Stimulated activated naive B cell treated with anti-CD40 and anti-IgM and Interleukin-4, amounts not matched to agents 10 μg/mL and 1 μg/mL and 100 μg/mL, for 72 hours (primary cell): ENCODE measurements at places on chromosomes 11 and 22.

DNA sequence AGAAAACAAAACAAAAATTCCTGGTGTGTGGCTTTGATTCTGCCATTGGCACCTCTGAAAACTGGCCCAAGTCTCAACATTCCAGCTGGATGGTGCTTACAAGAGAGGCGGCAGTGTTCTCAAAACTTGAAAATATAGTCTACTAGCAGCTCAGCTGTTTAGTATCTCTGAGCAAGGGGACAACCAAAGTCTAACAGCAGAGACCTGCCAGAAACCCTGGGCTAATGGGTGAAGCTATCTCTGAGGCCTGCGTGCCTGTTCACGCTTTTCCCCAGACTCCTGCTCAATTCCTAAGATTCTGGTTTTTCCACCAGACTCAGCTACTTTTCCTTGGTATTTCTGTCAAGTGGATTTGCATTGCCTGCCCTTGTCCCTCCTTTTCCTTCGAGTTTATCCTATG lies 17.9 kb downstream of the TMEM218 start:
- no peak overlapping the region for H3K4me3 ChIP-seq
- H3K27ac ChIP-seq, result no peak overlapping the region
- DNase-seq, result no peak
- peaks cover 35% of the 10 kb centered on the region for H3K36me3 ChIP-seq

DNA sequence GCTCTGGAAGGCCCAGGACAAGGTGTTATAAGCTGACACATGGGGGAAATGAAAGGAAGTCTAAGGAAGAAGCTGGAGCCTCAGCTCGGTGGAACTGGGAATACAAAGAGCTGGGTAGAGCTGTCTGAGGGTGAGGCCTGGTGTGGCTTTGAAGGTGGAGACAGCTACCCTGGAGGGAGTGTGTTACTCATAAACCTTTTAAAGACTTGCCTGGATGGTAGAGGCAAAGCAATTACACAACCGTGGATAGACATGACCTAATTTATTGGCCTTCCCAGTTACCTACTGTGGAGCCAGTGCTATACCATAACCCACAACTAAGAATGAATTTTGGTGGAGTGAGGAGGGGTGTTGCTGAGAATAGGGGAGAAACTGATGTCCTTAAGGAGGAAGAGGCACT lies 22.6 kb downstream of the EXPH5 start:
- H3K4me1 ChIP-seq, result no peaks in the 10 kb centered on the region
- no peak overlapping the region for H3K4me3 ChIP-seq
- peaks cover 6% of the 10 kb centered on the region for H3K27me3 ChIP-seq
- no peak overlapping the region for H3K27ac ChIP-seq
- H3K36me3 ChIP-seq, result no peaks in the 10 kb centered on the region

DNA sequence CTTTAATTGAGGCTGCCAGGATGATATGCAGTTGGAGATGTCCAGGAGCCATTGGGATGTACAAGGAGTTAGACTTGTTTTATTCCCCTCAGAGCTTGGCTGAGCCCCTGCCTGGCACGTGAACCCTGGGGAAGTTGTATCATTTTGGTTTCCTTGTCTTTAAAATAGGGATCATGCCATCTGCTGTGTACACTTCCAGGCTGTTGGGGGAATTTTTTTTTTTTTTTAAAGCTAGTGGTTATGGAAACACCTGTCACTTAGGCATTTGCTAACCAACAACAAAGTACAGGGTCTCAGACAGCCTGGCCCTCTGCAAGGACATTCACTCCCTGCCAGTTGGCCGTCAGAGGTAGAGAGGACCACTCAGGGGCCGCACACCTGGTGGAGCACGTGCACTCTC lies 8.5 kb upstream of the RAB1B start:
- H3K27ac ChIP-seq, result no peak overlapping the region
- peaks cover 29% of the 10 kb centered on the region for H3K4me1 ChIP-seq
- H3K36me3 ChIP-seq, result peaks cover 55% of the 10 kb centered on the region
- no peak for DNase-seq
- H3K4me3 ChIP-seq, result no peak overlapping the region
- H3K27me3 ChIP-seq, result no peaks in the 10 kb centered on the region

DNA sequence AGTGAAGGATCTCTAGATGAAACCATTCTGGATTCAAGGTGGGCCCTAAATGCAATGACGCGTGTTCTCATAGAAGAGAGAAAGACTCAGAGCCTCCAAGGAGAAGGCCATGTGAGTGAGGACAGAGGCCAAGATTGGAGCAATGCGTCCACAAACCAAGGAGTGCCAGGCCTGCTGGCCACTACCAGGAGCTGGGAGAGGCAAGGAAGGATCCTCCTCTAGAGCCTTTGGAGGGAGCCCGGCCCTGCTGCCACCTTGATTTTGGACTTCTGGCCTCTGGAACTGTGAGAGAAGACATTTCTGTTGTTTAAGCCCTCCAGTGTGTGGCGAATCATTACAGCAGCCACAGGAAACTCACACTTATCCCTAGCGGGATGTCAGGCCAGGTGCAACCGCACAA lies 52.7 kb upstream of the SHANK2 start:
- no peak overlapping the region for H3K27ac ChIP-seq
- H3K4me1 ChIP-seq, result no peaks in the 10 kb centered on the region
- H3K4me3 ChIP-seq, result no peak overlapping the region
- DNase-seq, result no peak
- H3K27me3 ChIP-seq, result peaks cover 12% of the 10 kb centered on the region

- H3K27me3 ChIP-seq, result no peaks in the 10 kb centered on the region
- no peak for DNase-seq
- H3K4me3 ChIP-seq, result no peak overlapping the region
These were observed 13.4 kb upstream of the PLEKHB1 start for GRCh38 chr11:73632996-73633395.

- peaks cover 34% of the 10 kb centered on the region for H3K36me3 ChIP-seq
- H3K4me1 ChIP-seq, result peaks cover 25% of the 10 kb centered on the region
- no peak overlapping the region for H3K4me3 ChIP-seq
- no peak overlapping the region for H3K27ac ChIP-seq
These were observed 23.3 kb downstream of the MICALL1 start for GRCh38 chr22:37929390-37929789.

DNA sequence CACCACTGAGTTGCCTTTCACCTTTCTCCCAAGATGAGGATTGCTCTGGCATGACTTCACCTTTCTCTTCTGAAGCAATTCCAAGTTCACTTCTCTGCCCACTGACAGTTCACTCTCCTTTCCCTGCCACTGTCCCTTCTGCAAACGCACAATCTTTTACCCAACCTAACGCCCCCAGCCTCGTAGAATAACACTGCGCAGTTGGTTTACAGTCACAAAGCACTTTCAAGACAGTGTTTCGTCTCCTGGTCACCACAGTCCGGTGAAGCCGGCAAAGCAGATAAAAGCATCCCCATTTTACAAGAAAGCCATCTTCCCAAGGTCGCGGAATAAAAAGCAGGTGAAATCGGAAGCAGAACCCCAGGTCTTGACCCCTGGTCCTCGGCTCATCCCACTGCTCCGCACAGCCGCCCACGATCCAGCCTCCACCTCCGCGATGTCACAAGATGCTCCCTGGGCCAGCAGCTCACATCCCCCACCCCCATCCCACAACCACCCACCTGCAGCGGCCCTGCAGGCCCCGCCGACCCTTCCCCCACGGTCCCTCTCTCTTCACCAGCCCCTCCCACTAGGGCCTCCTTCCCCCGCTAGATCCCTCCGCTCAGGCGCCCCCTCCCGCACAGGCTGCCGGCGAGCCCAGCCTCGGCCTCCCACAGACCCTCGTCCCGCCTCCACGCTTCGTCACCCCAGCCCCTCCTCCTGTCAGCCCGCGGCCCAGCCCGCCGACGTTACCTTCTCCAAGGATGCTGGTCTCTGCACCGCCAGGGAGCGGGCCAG lies 585 bp downstream of the PI4KA start:
- peak overlapping the region; percentile 80 for H3K27ac ChIP-seq
- peaks cover 34% of the 10 kb centered on the region for H3K4me1 ChIP-seq
- H3K36me3 ChIP-seq, result peaks cover 2% of the 10 kb centered on the region
- peak; percentile 70 for DNase-seq
- peak overlapping the region; percentile 83 for H3K4me3 ChIP-seq
- H3K27me3 ChIP-seq, result no peaks in the 10 kb centered on the region

DNA sequence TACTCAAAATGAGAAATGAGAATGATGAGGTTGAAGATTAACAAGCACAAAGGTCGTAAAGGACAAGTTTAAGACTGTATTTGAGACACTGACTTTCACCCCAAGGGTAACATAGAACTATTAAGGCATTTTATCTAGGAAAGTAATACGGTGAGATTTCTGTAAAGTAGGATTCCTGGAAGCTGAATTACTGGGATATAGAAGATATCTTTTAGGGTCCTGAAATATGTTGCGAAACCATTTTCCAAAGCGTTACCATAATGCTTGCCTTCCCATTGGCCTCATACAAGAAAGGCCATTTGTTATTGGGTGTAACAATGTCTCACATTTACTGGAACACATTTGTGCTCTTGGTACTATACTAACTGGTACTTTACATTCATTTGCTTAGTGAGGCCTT lies 1185.9 kb upstream of the TENM4 start:
- H3K4me3 ChIP-seq, result no peak overlapping the region
- H3K27me3 ChIP-seq, result no peaks in the 10 kb centered on the region
- DNase-seq, result no peak

DNA sequence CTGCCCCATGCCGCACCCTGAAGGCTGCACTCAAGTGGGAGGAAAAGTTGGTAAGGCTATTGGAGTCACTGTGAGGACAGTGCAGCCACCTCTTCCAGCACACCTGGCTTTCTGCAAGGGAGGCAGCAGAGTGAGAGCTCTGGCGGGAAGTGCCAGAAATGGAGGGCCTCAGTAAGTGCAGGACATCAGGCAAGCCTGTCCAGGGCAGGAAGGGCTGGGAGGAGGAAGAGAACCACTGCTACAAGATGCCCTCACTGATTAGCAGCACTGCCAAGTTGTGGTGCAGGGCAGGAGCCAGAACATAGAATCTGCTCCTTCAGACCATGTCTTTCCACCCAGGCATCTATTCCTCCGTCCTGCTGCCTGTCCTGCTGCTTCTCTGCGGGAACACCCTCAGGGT lies 61.2 kb upstream of the CLTCL1 start:
- no peaks in the 10 kb centered on the region for H3K27me3 ChIP-seq
- H3K36me3 ChIP-seq, result peaks cover 48% of the 10 kb centered on the region
- no peak overlapping the region for H3K27ac ChIP-seq

GRCh38 chr11:117749541-117749910 lies 47.5 kb downstream of the DSCAML1 start:
- no peaks in the 10 kb centered on the region for H3K4me1 ChIP-seq
- DNase-seq, result no peak
- H3K36me3 ChIP-seq, result no peaks in the 10 kb centered on the region
- no peak overlapping the region for H3K4me3 ChIP-seq

DNA sequence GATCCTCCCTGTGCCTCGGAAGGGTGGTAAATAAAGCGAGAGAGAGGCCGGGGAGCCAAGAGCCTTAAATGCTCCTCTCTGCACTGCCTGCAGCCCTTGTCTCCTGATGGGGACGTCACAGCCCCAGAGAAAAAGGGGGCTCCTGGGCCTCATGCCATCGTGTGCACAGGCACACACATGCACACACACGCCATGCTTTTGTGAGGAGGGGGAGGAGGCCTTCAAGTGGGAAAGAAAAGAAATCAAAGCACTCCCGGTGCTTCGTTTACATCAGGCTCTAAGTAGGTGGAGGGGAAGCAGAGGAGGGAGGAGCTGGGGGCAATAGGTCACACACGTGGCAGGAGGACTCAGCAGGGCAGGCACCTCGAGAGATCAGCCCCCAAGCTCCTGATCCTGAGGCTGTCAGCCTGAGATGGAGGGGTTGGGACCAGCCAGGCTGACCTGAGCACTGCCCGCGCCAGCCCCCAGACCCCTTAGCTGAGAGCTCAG lies 68.2 kb upstream of the NECTIN1 start:
- no peaks in the 10 kb centered on the region for H3K4me1 ChIP-seq
- peaks cover 48% of the 10 kb centered on the region for H3K27me3 ChIP-seq
- H3K36me3 ChIP-seq, result no peaks in the 10 kb centered on the region
- no peak for DNase-seq

GRCh38 chr11:1271002-1271401 lies 38.4 kb downstream of the TOLLIP start:
- H3K27ac ChIP-seq, result no peak overlapping the region
- no peak overlapping the region for H3K4me3 ChIP-seq
- peaks cover 6% of the 10 kb centered on the region for H3K4me1 ChIP-seq
- no peak for DNase-seq

- H3K27ac ChIP-seq, result no peak overlapping the region
- no peaks in the 10 kb centered on the region for H3K27me3 ChIP-seq
- DNase-seq, result no peak
- peaks cover 84% of the 10 kb centered on the region for H3K36me3 ChIP-seq
- peaks cover 31% of the 10 kb centered on the region for H3K4me1 ChIP-seq
These were observed 6.9 kb downstream of the MCAT start for GRCh38 chr22:43136255-43136654.

GRCh38 chr11:18769802-18770456 lies 21.7 kb downstream of the PTPN5 start:
- H3K27ac ChIP-seq, result peak overlapping the region; percentile 91
- peaks cover 29% of the 10 kb centered on the region for H3K27me3 ChIP-seq
- H3K4me3 ChIP-seq, result peak overlapping the region; percentile 33
- no peaks in the 10 kb centered on the region for H3K36me3 ChIP-seq
- peaks cover 37% of the 10 kb centered on the region for H3K4me1 ChIP-seq
- DNase-seq, result peak; percentile 37

- no peak overlapping the region for H3K27ac ChIP-seq
- no peak overlapping the region for H3K4me3 ChIP-seq
- no peaks in the 10 kb centered on the region for H3K36me3 ChIP-seq
- H3K4me1 ChIP-seq, result peaks cover 28% of the 10 kb centered on the region
- no peak for DNase-seq
These were observed 103.5 kb downstream of the MICAL2 start for GRCh38 chr11:12213883-12214282.

- H3K4me3 ChIP-seq, result peak overlapping the region; percentile 83
- no peak overlapping the region for H3K27ac ChIP-seq
- no peak for DNase-seq
- H3K36me3 ChIP-seq, result no peaks in the 10 kb centered on the region
- H3K4me1 ChIP-seq, result peaks cover 19% of the 10 kb centered on the region
These were observed 236.7 kb downstream of the TTC28 start for GRCh38 chr22:28442711-28443525.

- no peaks in the 10 kb centered on the region for H3K27me3 ChIP-seq
- peaks cover 28% of the 10 kb centered on the region for H3K4me1 ChIP-seq
- H3K36me3 ChIP-seq, result peaks cover 56% of the 10 kb centered on the region
- no peak overlapping the region for H3K4me3 ChIP-seq
- no peak for DNase-seq
These were observed 69.4 kb downstream of the DDX10 start for GRCh38 chr11:108734283-108734682.

GRCh38 chr22:27134315-27134701 lies 476.9 kb downstream of the MIAT start:
- no peaks in the 10 kb centered on the region for H3K36me3 ChIP-seq
- DNase-seq, result peak; percentile 9
- no peak overlapping the region for H3K27ac ChIP-seq
- no peak overlapping the region for H3K4me3 ChIP-seq
- peaks cover 18% of the 10 kb centered on the region for H3K27me3 ChIP-seq
- H3K4me1 ChIP-seq, result peaks cover 11% of the 10 kb centered on the region

GRCh38 chr11:126834149-126834548 lies 166.4 kb downstream of the KIRREL3 start:
- no peak for DNase-seq
- no peak overlapping the region for H3K4me3 ChIP-seq
- H3K27ac ChIP-seq, result no peak overlapping the region
- no peaks in the 10 kb centered on the region for H3K27me3 ChIP-seq

DNA sequence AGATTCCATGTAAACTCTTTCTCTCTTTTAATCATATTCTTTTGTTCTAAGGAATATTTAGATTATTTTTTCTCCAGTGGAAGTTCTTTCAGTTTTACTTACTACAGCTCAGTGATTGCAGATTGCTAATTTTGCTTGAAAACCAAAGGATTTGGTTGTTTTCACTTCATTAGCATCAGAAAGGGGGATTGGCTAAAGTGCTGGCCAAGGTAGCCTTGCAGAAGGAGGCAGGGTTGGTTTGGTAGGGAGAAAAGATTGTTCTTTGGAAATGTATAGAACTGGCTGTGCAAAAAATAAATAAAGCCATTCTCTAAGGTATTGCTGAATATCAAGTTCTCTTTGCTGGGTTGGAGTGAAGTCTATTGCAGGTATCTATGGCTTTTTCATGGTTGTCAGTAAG lies 92.6 kb downstream of the FAT3 start:
- H3K4me3 ChIP-seq, result no peak overlapping the region
- no peak for DNase-seq
- no peaks in the 10 kb centered on the region for H3K4me1 ChIP-seq
- no peak overlapping the region for H3K27ac ChIP-seq
